ENCODE measurements at places on chromosomes 5 and 9.
A peak's percentile ranks its signal among the peaks of the same experiment; 100 is the strongest.

GRCh38 chr5:59765446-59765845, 128.1 kb downstream of the PDE4D start:
- DNase-seq: no peak

- no peak for DNase-seq
Measured at GRCh38 chr9:129208207-129209032, 30.4 kb upstream of the IER5L start.

DNA sequence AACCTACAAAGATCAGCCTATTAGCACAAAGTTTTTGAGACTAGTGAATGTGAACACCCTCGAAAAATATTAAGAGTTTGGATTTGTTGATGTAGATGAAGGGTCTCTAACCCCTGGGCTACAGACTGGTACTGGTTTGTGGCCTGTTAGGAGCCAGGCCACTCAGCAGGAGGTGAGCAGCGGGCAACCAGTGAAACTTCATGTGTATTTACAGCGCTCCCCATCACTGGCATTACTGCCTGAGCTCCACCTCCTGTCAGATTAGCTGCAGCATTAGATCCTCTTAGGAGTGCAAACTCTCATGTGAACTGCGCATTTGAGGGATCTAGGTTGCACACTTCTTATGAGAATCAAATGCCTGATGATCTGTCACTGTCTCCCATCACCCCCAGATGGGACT, 11.2 kb upstream of the PAM start:
- DNase-seq: no peak

DNA sequence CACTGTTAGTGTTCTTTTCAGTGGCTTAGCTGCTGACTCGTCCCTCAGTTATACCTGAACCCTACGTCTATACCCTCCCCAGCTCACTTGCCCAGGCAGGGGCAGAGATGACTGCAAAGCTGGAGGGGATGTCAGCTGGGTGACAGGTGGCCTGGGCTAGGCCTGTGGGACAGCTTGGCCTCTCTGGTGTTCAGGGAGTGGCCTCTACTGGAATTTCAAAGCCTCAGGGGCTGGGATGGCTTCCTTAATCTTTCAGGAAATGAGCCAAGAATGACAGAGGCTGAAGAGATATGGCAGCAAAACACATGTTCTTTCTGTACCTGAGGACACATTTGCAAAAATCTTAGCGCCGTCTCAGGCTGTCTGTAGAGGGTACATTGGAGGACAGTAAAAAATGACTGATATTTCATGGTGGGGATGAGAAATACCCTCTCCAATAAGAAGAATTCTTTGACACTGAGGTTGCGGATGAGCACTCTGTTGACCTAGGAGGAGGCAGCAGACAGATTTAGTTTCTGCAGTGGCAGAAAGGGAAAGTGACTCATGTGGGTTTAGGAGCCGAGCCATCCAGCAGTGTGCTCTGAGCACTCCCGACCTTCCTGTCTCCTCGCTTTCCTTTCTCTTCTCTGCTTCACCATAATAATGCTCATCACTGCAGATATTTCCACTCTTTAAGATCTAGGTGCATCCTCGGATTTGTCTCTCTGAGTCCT, 54.4 kb downstream of the ENTREP1 start:
- DNase-seq: no peak

DNA sequence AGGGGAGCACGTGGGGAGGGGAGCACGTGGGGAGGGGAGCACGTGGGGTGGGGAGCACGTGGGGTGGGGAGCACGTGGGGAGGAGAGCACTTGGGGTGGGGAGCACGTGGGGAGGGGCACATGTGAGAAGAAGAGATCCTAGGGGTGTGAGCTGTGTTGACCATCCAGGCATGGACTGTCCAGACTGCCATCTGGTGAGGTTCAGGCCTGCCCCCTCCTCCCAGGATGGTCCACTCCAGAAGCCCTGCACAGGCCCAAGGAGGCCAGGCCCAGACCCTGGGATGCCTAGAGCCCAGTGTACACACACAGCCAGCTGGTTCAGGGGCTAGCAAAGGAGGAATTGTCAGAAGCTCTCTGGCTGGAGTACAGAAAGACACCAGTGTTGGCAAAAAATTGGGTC, 2.3 kb downstream of the SNAPC4 start:
- DNase-seq: no peak

DNA sequence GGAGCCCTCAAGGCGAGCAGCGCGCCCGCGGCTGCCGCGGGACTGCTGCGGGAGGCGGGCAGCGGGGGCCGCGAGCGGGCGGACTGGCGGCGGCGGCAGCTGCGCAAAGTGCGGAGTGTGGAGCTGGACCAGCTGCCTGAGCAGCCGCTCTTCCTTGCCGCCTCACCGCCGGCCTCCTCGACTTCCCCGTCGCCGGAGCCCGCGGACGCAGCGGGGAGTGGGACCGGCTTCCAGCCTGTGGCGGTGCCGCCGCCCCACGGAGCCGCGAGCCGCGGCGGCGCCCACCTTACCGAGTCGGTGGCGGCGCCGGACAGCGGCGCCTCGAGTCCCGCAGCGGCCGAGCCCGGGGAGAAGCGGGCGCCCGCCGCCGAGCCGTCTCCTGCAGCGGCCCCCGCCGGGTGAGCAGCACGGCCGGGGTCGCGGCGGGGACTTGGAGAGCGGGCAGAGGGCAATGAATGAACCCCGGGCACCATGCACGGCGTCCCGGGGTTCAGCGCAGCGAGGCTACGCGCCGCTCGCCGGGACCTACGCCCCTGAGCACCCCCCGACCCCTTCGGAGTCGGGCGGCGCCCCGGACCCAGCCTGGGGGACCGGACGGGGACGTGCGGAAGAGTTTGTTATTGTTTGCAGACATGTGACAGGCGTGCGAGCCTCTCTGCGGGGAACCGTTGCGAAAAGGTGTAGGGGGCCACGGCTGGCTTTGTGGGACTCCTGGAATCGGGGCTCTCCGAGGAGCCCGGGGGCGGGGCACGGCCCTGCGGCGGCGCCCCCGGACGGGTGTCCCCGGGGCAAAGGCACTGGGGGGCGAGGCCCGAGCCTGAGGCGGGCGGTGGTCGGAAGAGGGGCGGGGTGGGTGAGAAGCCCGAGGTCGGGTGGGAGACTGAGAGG, 553 bp downstream of the MAP3K1 start:
- DNase-seq: peak; percentile 41

DNA sequence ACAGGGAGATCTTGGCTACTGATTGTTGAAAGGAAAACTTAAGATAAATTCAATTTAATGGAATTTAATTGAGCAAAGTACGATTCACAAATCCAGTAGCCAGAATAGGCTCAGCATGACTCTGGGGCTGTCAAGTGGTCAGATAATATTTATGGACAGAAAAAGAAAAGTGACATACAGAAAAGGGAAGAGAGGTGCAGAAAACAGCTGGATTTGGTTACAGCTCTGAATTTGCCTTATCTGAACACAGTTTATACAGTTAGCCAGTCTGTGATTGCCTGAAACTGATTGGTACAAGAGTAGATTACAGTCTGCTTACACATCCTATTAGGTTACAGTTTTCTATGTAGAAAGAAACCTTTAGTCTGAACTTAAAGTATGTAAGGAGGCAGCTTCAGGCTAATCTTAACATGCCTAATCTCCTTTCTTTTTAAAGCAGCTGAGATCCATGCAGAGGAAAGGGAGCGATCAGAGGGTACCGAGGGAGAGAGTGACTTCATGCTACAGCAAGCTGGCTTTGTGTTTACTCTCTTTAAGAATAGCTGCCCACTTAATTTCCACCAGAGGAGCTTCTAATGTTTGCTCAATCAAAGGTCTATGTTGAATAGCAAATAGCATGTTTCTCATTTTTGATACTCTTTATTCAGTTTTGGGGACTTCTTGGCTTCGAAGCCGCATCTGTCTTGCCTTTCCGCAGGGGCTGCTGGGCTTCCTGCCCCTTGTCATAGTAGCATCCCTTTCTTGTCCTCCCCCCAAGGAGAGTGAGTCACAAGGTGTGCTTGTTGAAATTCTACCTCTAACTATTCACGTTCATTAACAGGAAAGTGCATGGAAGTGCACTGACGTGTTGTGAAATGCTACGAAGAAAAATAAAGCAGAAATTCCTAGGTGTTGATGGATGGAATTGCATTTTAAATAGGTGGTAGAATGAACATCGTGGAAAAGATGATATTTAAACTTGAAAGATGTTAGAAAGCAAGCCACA, 761.2 kb downstream of the TAF11L14 start:
- no peak for DNase-seq
